ENCODE measurements at places on chromosomes 2 and 18.
A peak's percentile ranks its signal among the peaks of the same experiment; 100 is the strongest.

GRCh38 chr2:28414583-28414982, 21.9 kb downstream of the FOSL2 start:
- DNase-seq, result no peak

GRCh38 chr2:134202371-134202770, 51.5 kb upstream of the MGAT5 start:
- DNase-seq, result peak; percentile 47

DNA sequence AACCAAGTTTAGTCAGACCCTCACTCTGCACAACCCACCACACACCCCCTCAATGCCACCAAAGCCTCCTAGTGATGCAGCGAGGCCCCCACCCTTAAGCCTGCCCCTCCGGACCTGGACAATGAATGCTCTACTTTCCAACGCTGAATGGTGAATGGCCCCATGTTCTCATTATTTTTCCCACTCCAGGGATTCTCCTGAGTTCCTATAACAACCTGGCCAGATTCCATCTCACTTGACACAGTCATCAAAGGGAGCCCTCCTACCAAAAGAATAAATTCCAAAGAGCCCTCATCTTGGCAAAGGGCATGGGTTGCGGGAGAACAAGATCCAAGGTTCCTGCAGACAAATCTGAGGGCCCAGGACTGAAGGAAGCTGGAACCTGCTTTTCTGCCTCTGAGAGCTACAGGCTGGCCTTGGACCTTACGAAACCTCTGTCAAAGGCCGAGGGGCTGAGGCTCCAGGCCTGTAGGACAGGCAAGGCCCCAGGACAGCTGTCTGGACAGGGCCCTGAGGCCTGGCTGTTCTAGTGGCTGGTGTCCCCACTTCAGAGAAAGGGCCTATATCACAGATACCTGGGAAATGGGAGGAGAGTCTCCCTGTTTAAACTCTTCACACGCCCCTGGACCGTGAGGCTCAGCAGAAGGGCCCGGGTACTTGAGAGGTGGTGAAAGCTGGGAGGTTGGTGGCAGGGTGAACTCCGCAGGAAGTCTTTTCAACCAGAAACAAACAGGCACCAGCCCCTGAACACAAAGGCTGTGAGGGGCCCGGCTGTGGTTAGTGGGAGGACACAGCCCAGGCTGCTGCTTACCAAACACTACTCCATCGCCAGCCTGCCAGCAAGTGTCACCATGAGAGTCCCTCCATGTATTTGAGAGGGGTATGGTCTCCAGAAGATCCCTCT, 27.3 kb downstream of the SFXN5 start:
- no peak for DNase-seq

DNA sequence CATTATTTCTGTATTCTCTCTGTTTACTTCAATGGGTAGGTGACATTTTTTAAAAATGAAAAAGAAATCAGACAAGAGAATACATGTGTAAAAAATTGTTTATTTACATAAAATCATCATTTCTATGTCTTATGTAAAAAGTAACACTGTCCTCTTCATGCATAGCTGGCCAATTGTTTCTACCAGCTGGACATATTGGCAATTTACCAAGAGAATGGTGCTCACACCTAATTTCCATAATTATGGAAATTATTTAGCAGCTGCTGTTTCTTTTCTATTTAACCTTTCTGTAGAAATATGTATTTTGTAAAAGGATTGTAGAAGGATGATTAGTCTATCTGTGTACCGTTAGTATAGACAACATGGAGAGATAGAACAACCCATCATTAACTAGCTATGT, 791.9 kb downstream of the TRIB2 start:
- no peak for DNase-seq

- no peak for DNase-seq
These were observed 15.9 kb downstream of the DSEL start for GRCh38 chr18:67500522-67501205.

- DNase-seq, result no peak
These were observed 713.0 kb downstream of the LRRTM4 start for GRCh38 chr2:76809136-76809535.

DNA sequence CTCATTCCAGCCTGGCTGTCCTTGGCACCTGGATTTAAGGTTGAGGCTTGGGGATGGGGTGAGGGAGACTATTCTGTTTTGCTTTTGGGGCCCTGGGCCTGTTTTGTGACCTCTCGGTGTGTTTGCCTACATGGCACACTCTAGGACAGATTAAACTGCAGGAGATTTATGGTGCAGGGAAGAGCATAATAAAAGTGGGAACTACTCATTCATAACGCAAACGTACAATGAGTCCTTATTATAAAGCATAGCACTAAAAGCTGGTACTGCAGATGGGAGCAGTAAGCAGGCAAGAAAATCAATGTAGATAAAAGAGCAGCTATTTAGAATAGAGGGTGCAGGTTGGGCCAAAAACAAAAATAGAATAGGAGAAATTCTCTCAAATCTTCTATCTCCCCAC, 238.4 kb downstream of the ACTR3 start:
- DNase-seq, result no peak

- peak; percentile 35 for DNase-seq
These were observed 44.8 kb upstream of the MAP3K20 start for GRCh38 chr2:173030561-173031490.

GRCh38 chr2:37872192-37872750, 52.8 kb upstream of the RMDN2 start:
- DNase-seq, result no peak

DNA sequence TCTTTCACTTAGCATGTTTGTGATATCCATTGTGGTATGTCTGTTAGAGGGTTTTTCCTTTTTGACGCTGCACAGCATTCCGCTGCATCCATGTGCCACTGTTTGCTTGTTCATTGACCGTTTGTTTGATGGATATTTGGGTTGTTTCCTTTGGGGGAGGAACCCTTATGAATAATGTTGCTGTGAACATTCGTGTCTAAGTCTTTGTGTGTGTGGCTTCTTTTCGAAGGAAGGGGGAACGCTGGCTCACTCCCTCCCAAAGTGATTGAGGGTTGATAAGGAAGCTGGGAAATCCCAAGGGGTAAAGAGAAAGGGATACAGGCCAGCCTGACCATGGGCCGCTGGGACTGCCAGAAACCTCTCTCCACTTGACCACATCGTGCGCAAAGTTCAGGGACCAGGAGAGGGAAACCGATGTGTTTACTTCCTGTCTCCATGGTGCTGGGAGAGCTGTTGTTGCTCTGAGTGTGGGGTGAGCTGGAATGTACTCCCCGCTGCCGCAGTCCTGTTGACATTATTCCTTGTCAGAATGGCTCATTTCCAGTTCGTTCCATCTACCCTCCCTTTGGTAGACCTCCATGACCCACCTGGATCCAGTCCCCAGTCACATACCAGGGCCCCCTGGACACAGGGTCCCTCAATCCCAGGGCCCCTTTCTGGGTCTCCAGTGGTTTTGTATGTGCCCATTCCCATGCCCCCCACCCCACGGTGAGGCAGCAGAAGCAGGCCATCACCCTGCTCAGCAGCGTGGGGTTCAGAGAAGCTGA, 39.6 kb downstream of the HS1BP3 start:
- no peak for DNase-seq

GRCh38 chr2:59560769-59561168, 992.7 kb downstream of the BCL11A start:
- no peak for DNase-seq

DNA sequence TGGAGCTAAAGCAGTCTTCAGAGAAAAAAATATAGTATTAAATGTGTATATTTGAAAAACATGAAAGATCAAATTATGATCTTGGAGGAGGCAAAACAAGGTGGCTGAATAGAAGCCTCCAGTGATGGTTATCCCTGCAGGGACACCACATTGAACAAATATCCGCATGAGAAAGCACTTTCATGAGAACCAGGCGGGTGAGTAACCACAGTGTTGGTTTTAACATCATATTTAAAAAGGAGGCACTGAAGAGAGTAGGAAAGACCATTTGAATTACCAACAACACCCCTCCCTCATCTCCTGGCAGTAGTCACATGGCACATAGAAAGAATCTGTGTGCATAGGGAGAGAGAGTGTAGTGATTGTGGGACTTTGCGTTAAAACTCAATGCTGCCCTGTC, 759.6 kb upstream of the NRXN1 start:
- no peak for DNase-seq

DNA sequence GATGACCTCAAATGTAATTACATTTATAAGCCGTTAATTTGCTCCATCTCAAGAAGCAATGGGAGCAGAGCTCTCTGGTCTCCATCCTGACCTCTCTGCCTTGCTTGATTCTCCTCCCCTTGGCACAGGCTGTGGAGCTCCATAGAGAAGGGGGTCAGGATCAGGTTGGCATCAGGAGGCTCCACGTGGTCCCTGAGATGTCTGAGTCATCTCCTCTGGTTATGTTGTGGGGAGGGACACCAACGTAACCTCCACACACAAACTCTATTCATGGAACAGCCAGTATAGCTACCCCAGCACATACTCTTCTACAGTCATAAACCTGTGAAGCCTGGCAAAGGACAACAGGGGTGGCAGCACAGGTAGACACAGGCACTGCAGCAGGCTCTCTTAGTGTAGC, 29.0 kb downstream of the TRABD2A start:
- DNase-seq, result no peak

DNA sequence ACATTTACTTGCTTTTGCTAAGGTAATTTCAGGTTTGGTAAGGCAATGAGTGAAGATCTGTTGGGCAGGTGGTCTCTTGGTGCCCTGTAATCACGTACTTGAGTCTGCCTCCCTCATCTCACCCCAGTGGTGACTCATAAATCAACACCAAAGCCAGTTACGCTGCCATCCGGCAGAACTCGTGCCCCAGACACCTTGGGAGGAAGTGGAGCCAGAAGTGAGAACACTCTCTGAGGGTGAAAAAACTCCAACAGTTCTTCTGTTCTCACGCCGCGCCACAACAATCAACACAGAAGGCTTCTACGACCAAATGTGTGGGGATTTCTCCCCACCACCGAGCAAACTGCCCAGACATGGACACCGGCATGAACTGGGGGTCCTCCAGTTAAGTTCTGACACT, 206.2 kb downstream of the ARL4C start:
- no peak for DNase-seq

- DNase-seq, result peak; percentile 3
These were observed 22.4 kb downstream of the CYP27C1 start for GRCh38 chr2:127197475-127198385.

DNA sequence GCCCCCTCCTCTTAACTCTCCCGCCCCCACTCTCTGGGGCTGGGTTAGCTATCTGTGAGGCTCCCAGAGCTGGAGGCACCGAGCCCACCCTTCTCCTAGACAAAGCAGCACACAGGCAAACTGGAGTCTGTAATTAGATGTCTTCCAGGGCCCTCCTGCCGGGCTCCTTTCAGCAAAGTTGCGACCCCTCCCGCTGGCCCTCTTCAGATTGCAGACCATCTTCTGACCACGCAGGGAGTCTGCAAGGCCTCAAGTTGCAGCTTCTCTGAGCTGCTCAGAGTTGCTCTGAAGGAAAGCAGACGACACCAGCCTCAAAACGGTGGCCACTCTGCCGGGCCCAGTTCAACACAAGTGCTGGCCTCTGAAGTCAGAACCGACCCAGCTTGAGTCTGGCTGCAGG, 228.4 kb upstream of the COPS8 start:
- no peak for DNase-seq

DNA sequence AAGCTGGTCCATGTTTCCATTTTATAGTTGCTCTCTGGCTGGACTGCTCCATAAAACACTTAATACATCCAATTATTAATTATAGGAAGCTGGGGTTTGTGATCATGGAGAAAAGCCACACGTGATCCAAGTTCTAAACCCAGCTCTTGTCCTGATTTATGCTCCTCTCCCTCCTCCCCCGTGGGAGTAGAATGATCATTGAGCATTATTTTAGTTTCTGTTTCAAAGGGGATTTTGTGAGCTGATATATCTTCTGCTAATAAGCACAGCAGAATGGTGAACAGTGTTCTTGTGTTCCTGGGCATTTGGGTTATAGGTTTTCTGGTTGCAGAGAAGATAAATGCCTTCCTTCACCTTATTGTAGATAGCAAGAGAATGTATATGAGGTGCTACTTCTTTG, 135.7 kb upstream of the TMEM200C start:
- no peak for DNase-seq

DNA sequence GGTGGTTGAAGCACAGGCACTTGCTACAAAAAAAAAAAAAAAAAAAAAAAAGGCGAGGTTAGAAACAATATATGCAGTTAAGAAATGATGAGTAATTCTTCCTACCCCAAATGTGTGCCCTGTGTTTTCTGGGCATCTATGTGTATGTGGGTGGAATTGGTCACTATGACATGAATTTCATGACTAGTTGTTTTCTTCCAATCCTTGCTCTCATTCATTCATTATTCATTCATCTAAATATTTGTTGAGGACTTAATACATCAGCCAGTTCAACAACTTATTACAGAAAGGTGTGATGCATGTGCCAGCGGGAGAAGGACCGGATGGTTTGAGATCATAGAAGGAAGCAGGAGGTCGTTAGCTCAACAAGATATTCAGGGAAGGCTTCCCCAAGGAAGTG, 8.3 kb upstream of the EGR4 start:
- no peak for DNase-seq

DNA sequence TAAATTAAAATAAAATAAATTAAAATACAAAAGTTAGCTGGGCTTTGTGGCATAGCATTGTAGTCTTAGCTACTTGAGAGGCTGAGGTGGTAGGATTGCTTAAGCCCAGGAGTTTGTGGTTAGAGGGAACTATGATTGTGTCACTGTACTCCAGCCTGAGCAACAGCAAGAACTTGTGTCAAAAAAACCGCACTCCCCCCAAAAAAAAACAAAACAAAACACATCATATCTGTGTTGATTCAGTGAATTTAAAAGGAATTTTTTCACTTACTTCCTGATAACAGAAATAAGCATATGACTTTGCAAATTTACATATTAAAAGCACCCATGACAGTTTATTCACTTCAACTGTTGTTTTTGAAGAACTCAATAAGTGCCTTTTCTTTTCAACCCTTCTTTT, 68.1 kb upstream of the PELI1 start:
- no peak for DNase-seq

DNA sequence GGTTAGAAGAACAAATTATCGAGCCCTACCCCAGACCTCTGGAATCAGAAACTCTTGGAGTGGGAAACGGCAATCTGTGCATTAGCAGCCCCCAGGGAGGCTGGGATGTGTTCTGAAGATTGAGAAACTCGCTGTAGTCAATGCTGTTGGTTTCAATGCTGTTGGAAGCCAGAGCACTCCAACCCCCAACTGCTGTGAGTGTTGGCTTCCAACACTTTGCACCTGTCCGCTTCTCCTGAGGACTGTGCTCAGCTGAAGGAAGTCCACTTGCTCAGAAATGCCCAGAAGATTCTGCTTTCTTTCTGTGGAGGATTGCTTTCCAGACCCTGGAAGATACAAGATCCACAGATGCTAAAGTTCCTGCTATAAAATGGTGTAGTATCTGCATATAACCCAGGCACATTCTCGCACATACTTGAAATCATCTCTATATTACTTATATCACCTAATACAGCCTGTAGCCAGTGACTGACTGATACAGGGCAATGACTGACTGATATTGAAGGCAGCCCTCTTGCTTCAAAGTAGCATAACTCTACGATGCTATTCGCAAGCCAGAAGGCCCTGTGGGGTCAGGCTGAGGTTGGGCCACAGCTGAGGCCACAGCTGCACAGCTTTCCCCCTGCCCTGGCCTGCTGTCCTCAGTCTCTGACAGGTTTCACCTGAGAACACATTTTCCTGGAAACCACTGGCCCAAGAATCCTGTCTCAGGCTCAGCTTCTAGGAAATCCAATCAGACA, 757.7 kb upstream of the ID2 start:
- no peak for DNase-seq

GRCh38 chr2:135657806-135658582, 83.7 kb upstream of the UBXN4 start:
- no peak for DNase-seq
